ENCODE measurements at places on chromosomes 3 and 15.
A peak's percentile ranks its signal among the peaks of the same experiment; 100 is the strongest.

GRCh38 chr3:172031996-172032395 lies 7.4 kb upstream of the FNDC3B start:
- no peak for DNase-seq

DNA sequence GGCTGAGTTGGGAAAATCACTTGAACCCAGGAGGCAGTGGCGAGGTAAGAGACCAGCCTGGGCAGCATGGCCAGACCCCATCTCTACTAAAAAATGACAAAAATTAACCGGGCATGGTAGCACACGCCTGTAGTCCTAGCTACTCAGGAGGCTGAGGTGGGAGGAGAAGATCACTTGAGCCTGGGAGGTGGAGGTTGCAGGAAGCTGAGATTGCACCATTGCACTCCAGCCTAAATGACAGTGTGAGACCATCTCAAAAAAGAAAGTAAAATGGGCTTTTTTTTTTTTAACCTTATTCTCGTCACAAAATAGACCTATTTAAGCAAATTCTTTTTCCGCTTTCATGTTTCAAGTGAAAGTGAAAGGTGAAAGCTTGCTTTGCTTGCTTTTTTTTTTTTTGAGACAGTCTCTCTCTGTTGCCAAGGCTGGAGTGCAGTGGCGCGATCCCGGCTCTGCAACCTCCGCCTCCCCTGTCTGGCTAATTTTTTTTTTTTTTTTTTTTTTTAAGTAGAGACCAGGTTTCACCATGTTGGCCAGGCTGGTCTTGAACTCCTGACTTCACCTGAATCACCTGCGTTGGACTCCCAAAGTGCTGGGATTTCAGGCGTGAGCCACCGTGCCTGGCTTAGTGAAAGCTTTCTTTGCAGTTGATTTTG lies 3.6 kb downstream of the PDIA3 start:
- no peak for DNase-seq

- DNase-seq: no peak
These were observed 151.1 kb downstream of the IL20RB start for GRCh38 chr3:137108699-137109440.

GRCh38 chr3:30632521-30632920 lies 26.1 kb downstream of the TGFBR2 start:
- no peak for DNase-seq

GRCh38 chr3:129317014-129317771 lies 38.5 kb downstream of the HMCES start:
- DNase-seq: no peak

DNA sequence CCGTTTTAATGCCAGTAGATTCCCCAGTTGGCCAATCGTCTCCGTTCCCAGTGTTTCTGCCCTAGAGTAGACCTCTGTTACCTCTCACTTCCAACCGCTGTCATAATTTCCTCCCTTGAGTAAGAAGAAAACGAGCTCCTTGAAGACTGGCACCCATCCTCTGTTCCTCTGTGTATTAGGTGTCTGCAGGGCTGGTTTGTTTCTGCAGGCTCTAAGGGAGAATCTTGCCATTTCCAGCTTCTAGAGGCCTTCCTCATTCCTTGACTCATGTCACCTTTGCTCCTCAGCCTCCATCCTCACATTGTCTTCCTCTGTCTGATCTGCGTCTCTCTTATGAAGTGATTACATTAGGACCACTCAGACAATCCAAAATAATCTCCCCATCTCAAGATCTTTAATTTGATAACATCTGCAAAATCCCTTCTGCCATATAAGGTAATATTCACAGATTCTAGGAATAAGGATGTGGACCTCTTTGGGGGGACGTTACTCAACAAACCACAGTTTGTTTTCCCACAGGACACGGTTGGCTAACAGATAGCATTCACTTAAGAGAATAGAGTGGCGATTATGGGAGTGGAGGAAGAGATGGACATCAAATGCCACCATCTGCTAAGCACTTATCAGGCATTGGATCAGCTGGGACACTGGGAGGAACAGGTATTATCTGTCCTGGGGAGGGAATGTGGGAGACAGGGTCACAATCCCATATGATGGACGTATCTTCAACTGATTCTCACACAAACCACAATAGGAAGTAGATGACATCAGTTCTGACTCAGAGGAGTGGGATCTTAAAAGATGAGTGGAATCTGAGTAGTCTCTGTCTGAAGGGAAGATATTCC lies 17.1 kb downstream of the ARHGAP31 start:
- no peak for DNase-seq

GRCh38 chr3:127632035-127632820 lies 3.2 kb downstream of the PODXL2 start:
- no peak for DNase-seq

- DNase-seq: no peak
These were observed 1.8 kb downstream of the RBMS3 start for GRCh38 chr3:29282427-29283230.

DNA sequence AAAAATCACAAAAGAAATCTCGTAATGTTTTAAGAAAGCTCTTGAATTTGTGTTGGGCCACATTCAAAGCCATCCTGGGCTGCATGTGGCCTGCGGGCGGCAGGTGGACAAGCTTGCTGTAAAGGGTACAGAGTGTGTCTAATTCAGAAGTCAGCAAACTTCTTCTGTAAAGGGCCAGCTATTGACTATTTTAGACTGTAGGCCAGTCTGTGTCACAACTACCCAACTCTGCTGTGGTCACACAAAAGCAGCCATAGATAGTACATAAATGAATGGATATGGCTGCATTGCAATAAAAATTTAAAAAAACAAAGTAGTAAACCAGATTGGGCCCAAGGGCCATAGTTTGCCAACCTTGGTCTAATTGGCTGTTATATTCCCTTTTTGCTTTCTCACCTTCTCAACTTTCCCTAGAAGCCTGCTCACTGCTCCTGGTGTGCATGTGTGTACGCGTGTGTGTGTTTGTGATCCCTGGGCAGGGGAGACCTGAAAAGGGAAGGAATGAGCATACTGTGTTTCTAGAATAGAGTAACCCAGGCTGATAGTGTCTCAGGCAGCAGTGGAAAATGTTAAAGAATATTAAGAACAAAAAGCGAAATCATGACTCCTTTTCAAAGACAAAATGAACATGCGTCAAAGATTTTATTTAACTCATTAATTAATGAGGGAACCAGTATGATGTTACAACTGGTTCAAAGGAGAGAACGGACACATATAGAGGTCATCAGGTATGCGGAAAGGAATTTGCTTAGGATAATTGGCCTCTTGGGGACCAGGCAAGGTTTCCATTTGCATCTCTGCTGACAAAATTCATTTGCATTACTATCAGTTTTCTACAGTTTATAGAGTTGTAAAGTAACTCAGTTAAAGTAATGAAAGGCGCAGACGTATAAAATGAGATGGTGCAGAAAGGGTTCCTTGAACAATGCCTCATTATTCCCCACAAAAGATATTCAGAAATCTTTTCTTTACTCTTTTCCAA lies 248.0 kb downstream of the THSD4 start:
- no peak for DNase-seq

GRCh38 chr3:140927279-140928069 lies 14.2 kb upstream of the SLC25A36 start:
- DNase-seq: no peak

- peak; percentile 2 for DNase-seq
These were observed 28.0 kb downstream of the TFG start for GRCh38 chr3:100737334-100737733.

DNA sequence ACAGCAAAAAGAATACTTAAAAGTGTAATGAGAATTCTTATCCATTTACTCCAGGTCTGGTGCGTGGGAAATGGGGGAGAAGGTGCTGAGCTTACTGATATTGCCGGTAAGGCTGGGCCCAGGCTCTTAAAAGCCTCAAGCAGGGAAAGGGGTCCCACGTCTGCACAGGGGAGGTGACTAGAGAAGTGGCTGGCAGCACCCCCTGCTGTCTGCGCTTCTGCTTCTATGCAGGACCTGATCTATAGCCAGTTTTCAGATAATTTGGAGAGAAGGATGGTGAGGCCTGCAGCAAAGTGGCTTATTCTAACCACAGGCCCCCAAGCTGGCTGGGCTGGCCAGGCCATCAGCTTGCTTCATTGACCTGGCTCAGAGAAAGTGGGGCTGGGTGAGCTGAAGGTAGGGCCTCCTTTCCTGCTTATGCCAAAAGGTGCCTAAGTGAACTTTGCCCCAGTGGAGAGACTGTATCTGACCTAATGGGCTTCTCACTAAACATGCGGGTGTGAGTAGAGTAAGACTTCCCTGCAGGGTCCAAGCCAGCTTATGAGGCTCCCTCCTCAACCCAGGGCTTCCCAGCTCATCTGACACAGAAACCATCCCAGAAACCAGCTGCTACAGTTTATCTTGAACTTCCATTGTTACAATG lies 30.9 kb upstream of the ATP1B3 start:
- no peak for DNase-seq

- DNase-seq: no peak
These were observed 184.9 kb downstream of the GAP43 start for GRCh38 chr3:115808244-115808643.

GRCh38 chr3:72661115-72661457 lies 187.2 kb downstream of the SHQ1 start:
- DNase-seq: no peak

DNA sequence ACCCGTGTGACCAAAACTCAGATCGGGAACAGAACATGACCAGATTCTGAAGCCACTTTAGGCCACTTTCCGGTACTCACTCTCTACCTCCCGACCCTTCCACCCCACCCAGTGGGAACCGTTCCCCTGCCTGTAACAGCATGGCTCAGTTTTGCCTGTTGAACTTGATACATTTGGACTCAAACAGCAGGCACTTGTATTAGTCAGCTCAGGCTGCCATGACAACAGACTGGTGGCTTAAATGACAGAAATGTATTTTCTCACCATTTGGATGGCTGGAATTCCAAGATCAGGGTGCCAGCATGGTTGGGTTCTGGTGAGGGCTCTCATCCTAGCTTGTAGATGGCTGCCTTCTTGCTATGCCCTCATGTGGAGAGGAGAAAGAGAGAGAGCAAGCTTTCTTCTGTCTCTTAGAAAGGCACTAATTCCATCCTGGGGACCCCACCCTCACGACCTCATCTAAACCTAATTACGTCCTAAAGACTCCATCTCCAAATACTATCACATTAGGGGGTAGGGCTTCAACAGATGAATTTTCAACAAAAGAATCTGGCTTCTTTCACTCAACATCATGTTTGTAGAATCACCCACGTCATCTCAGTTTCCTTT lies 9.3 kb upstream of the SSUH2 start:
- DNase-seq: no peak

DNA sequence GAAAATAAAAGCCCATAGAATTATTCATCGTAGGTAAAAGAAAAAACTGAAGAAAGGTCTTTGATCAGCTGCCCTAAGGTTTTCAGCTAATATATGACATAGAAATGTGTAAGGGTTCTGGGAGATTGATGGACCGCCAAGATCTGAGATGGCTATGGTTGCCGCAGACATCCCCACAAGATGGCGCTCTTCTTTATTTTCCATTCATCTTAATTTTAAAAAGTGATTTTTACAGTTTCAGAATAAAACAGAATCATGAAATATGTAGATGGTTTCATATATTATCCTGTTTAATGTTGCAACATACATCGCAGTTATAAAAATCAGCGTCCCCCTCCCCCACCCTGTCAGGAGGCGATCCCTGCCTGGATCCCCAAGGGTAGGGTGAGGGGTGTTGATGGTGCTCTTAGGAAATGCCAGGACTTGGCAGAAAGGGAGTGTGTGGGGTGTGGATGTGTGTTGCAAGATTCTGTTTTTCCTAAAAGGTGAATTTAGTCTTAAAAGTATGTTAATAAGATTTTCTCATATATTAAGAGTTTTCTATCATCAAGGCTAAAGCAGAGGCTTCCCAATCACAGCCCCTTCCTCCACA lies 68.8 kb downstream of the ANXA2 start:
- DNase-seq: no peak

- no peak for DNase-seq
These were observed 54.9 kb downstream of the OCA2 start for GRCh38 chr15:28044121-28044672.

- DNase-seq: no peak
These were observed 4.6 kb upstream of the PRICKLE2 start for GRCh38 chr3:64229903-64230302.

DNA sequence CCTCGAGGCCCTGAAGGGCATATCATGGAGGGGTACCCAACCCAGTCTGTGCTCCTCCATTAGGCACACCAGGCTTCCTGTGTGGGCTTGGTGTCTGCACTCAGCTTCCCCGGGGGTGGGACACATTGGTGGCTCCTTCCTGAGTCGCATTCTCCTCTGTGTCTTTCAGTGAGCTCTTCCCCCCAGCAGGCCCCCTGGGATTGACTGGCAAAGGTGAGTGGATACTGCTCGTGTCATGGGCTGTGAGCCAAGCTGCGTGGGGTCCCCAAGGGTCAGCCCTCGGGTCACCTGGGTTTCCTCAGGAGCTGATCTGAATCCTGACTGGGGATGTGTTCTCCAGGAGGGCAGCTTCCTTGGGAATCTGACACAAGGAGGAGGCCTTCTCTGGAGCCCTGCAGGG lies 231.0 kb downstream of the SNRPN start:
- no peak for DNase-seq

- DNase-seq: peak; percentile 11
These were observed 29.0 kb downstream of the ADIPOQ start for GRCh38 chr3:186871403-186871924.

DNA sequence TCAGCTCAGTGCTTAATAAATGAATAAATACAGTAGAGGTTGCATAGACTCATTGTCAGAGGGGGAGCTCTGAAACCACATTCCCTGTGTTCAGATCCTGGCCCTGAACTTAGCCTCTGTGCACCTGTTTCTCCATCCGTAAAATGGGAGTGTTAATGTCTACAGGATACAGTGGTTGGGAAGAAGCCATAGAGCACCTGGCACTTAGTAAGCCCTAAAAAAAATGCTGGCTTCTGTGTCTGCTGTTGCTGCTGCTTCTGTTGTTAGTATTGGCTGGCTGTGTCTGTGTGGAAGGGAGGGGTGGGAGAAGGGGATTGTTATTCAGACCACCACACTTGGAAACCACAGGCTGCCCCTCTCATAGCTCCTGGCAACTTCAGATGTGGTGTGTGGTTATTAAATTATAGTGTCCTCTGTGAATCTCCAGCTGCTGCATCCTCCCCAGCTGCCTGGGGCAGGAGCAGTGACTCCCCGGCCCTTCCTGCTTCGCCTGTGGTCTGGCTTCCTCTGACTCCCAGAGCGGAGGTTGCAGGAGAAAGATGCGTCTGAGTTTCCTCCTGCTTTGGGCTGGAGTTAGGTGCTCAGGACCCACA lies 31.0 kb downstream of the FGD5 start:
- no peak for DNase-seq

- DNase-seq: no peak
These were observed 13.3 kb upstream of the MYZAP start for GRCh38 chr15:57578288-57578900.

DNA sequence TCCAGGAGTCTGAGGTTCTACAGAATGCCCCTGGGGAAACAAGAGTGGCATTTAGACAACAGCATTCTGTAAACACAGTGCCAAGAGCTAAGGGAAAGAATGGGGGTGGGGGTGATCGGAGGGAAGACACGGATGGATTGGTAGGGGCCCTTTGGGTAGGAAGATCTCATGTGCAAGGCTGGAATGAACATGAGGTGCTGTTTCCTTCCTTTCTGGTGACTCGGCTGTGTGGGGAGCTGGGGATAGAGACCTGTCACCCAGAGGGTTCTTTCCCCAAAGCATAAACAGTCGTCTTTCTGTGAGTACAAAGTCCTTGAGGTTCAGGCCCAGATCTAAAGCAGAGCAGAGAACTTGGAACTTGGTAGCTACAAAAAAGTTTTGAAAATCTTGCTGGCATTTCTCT lies 11.7 kb downstream of the TPM1 start:
- DNase-seq: no peak

All from HL-60 (cell line).